ENCODE measurements at places on chromosomes 6 and 20.

DNA sequence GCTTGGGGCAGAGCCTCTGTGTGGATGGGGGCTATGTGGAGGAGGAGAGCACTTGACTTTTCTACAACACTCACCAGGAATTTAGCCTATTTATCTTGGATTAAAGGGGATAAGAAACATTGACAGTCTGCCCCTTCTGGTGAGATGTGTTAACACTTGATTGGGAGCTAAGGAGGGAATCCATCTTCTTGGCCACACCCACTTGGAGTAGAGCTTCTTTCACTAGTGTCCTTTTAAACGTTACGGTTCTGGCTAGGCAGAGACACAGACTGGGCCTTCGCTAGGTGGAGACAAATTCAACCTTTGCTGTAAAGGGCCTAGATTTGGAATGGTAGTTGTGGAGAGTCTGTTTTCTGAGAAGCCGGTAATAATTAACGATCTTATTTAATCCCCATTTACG lies 15.5 kb upstream of the TPBG start:
- no peak for DNase-seq

GRCh38 chr6:10479939-10480700 lies 41.0 kb upstream of the GCNT2 start:
- no peak for DNase-seq

DNA sequence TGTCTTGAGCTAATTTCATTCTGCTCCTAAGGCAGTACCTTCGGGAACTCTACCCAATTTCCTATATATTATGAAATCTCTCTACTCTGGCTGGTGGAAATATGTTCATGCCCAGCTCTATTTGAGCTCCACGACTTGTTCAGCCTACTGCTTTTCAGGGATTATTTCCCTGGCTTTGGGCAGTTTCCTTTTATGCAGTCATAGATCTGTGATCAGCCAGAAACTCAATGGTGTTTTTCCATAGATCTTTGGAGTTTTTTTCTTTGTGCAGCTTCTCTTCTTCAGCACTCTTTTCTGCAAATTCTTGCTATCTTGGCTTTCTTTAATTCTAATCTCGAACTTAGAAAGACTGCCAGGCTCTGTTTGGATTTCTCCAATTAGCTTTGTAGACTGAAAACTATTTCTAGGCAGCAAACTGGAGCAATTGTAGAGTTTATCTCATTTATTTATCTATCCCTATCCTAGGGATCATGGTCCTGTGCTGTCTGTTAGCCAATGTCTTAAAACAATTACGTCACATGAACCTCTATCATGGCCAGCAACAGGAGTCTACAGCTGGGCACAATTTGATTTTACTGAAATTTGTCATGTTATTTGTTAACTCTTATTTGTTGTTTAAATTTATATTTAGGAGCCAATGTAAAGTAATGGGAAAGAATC lies 328.4 kb downstream of the BCKDHB start:
- no peak for DNase-seq

DNA sequence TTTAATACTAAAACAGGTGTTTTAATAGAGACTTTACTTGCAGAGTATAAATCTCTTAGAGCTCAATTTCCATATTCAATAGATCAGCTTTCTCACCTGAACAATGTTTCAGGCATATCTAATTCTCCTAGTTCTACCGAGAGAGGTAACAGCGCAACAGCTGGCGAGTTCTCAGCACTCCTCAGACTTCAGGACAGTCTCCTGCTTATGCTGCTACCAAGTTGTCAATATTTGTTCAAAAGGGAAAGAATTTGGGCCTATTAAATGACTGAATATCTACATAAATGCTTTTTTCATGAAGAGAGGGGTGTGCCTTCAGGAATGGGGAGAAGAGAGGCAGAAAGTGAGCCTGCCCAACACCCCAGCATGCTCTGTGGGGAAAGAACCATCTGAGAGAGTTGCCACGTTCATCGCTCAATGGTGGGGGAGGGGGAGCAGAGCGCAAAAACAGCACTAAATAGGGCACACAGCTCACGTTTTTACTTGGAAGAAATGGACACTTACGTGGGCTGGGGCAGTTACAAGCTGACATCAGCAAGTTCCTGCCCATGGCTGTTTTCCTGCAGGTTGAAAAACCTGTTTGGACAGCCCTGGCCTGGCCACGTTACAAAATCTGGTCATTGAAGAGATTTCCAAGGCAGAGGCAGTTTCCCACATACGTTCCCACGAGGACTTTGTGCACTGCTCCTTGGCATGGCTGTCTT lies 38.0 kb downstream of the EZR start:
- no peak for DNase-seq
